ENCODE measurements at places on chromosomes 12 and 14.

DNA sequence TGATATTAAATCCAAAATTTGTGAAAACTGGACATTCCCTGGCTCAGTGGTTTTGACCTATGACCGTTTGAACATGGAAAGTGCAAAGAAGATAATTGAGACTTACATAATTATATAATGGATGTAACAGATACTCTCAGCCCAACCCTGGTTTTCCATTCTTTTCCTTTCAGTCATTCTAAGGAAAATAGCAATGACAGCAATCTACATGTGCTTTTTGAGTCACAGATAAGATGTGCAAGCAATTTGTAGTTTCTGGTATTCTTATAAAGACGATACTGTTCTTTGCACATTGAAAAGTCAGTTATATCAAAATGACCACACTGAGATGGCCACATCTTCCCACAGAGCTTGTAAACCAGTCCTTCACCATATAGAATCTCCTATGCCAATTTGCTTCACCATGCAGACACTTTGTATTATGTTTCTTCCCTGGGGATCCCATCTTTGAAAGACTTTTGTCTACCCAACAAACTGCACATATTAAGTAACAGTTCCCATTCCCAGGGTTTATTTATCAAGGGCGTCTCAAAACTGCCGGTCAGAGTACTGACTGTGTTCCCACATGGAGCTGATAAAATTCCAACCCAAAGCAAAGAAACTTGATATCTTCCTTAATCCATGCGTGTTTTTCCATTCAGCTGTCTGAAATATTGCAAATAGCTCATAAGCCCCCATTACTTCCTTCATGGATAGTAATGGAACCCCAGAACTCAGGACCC lies 34.8 kb downstream of the PLXNC1 start:
- no peak for DNase-seq

DNA sequence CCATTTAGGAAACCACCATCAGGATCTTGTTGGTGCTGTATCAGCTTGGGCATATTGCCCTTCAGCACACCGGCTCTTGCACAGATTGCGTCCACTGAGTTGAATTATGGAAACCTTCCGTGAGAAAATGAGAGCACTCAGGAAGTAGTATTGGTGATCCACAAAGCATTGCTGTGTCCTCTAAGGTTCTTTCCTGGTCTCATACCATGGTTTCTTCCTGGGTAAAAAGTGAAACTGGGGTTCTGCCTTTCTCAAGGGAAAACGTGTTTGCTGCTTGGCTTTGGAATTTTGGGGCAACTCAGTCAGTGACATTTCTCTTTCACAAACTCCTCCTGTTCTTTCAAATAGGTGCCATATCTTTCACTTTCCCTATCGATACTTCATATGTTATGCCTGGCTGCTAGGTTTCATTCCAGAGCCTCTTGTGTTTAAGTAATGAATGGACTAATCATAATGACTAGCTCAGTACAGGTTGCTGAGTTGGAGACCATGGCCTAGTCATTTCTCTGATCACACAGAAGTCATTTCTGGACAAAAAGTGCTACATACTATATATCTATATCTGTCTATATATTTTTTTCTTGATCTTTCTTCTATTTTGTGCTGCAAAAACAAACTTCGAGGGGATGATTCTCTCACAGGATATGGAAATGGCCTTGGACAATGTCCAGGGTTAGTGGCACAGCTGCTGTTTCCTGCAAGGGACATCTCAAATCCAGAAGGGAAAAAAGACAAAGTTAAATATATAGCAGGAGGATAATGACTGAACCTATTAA lies 423.4 kb downstream of the ZFP36L1 start:
- DNase-seq = no peak

GRCh38 chr12:1933342-1934051 lies 15.0 kb upstream of the CACNA2D4 start:
- peak; percentile 56 for DNase-seq

- DNase-seq = no peak
These were observed 142.5 kb downstream of the SYNE2 start for GRCh38 chr14:63995285-63995684.

DNA sequence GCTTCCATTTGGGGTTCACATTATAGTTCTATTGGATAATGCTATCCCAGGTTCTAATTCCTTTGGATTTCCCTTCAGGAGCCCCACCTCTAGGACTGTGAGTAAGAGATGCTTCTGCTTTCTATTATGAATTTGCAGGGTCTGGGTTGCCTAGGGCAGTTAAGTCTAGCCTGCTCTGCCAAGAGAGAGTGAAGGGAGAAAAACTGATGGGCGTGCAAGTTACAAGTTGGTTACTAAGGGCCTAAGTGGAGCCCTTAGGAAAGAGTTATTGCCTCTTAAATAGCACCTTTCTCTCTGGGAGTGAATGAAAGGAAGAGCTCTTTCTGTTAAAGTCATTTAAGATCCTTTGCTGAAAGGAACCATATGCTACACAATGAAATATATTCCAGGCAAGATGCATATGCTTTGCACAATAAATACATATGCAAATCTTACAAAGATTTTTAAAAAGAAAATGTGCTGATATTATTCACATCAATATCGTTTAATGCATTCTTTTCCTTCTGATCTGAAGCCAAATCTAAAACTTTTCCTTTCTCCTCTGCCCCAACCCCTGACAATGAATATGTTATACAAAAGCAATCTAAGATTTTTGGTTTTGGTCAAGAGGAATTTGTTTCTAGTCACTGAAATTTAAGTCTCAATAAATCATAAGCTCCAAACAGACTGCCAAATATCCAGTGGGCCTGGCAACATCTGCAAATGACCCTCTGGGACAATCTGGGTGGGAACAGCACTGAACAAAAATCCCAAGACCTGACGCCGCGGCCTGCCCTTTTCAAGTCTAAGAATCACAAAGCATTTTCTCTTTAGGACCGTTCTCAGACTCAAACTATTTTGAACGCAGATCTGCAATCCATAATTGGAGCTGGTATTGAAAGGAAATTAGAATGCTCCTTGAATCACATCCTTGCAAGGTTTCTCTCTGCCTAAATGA lies 586.7 kb downstream of the ETNK1 start:
- no peak for DNase-seq

DNA sequence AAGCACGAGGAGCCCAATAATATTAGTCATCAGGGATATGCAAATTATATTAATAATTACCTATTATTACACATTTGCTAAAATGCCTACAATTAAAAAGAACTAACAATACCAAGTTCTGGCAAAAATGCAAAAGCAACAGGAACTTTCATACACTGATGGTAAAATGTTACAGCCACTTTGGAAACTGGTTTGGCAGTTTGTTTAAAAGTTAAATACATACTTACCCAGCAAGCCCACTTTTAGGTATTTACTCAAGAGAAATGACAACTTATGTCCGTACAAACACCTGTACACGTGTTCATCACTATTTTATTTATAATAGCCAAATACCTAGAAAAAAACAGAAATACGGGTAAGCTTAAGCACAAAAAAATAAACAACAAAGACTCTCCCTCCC lies 17.0 kb downstream of the WDR89 start:
- DNase-seq = no peak

- no peak for DNase-seq
These were observed 165.4 kb upstream of the CCDC198 start for GRCh38 chr14:57659052-57659451.

GRCh38 chr12:68028647-68029046 lies 39.4 kb downstream of the IFNG-AS1 start:
- no peak for DNase-seq

- peak; percentile 58 for DNase-seq
These were observed 40.1 kb upstream of the EVL start for GRCh38 chr14:100025111-100025510.

DNA sequence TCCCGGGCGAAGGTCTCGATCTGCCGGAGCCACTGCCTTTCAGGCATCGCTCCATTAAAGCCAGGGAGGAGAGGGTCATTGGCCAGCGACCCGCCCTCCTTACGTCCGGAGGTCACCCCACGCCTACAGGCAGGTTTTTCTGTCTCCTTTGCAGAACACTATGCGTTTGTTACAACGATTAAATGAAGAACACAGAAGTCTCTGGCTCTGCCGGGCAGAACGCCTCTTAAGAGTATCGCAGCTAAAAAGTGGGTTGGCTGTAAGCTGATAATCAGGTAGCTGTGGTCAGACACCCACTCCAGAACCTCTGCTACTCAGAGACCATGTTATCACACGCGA lies 15.0 kb downstream of the OTX2 start:
- no peak for DNase-seq

- DNase-seq = peak; percentile 3
These were observed 488.9 kb downstream of the MDGA2 start for GRCh38 chr14:47186486-47186885.

DNA sequence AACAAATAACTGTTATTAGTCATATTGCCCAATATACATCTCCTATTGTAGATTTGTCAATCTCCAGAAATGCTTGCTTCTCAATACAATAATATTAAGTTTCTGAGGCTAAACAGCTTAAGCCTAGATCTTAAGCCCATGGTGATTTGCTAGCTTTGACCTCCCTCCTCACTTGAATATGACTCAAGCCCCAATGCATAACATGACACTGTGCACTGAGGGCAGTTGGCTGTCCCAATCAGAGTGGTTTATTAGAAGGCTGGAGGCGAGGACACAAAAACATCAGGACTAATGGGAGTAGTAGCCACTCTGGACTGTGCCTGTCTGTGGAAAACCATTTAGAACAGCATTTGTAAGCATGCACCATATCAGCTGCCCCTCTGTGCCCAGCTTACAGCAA lies 81.1 kb upstream of the GTF2A1 start:
- DNase-seq = no peak

GRCh38 chr14:23381871-23382270 lies 5.0 kb downstream of the CMTM5 start:
- no peak for DNase-seq

- no peak for DNase-seq
These were observed 17.2 kb upstream of the BDKRB2 start for GRCh38 chr14:96187216-96188031.

DNA sequence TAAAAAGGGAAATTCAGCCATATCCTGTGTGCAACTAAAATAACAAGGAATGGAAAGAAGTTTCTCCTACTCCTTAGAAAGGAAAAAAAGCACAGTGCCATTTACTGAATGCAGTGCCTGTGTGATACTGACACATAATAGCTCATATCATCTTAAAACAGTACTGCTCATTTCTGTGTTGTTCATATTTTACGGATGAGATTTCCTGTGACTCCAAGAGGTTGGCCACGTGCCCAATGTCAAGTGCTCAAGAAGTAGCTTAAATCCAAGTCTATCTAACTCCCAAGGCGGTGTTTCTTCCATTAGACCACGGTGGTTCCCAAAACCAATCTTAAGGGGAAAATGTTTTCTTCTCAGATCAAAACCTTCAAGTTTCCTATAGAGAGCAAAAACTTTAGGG lies 20.0 kb downstream of the MAP3K9 start:
- peak; percentile 53 for DNase-seq

GRCh38 chr14:72640911-72641485 lies 252.9 kb downstream of the DPF3 start:
- no peak for DNase-seq

- DNase-seq = peak; percentile 24
These were observed 1.3 kb downstream of the FBXO33 start for GRCh38 chr14:39430762-39431415.

DNA sequence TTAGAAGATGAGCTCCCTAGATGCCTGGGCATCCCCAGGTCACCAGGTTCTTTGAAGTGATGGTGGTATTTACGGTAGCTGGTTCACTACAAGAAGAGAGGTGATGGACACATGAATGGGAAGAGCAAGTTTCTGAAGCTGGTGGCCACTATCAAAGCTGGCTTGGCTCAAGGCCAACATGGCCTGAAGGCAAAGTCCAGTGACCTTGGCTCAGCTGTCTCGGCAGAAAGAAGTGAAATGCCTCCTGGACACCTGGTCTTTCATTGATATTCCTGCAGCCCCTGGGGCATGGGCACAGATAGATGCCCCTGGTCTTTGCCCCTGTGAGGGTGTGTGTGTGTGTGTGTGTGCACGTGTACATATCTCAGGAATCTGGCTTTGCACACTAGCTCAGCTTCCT lies 441.8 kb upstream of the TMPO start:
- DNase-seq = no peak

DNA sequence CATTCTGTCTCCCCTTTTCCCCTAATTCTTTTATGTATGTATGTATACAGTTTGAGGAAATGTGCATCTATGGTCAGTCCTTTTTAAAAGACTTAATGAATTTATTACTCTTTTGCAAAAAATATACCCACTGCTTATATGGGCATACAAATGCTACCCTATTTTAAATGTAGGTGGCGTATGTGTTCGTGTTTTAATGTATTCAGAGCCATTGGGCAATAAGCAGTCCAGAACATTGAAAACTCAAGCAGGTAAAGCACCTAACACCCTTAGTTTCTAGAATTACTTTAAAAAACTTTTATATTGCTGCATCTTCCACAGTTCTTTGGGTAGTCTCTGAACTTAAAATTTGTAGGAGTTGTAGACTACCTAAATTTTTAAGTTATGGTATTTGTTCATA lies 42.6 kb upstream of the A2ML1 start:
- DNase-seq = no peak

GRCh38 chr12:113077057-113077858 lies 20.7 kb downstream of the DTX1 start:
- DNase-seq = no peak

GRCh38 chr12:19946550-19946949 lies 421.8 kb upstream of the PDE3A start:
- peak; percentile 98 for DNase-seq

All from fibroblast of mammary gland (primary cell).